Fibroblast of upper back skin (primary cell): ENCODE measurements at places on chromosomes 5 and 9.

DNA sequence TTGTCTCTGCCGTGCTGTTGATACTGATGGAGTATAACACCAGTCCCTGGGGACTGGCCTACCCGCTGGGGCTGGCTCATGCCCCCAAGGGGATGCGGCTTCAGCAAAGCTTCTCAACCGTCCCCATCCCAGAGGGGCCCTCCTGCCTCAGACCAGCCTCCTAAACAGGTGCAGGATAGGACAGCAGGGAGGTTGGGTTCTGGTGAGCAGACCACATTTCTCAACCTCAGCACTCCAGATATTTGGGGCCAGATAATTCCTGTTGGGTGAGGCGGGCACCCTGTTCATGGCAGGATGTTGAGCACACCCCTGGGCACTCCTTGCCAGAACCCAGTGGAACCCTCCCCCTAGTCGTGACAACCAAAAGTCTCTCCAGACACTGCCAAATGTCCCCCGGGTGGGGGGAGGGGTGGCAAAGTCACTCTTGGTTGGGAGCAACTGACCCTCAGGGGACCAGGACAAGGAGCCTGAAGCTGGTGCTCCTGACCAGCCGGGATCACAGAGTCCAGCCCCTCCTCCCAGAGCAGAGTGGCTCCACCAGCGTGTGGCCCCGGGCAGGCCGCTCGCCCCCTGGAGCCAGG lies 107.8 kb downstream of the ZNF354C start:
- DNase-seq, result no peak

DNA sequence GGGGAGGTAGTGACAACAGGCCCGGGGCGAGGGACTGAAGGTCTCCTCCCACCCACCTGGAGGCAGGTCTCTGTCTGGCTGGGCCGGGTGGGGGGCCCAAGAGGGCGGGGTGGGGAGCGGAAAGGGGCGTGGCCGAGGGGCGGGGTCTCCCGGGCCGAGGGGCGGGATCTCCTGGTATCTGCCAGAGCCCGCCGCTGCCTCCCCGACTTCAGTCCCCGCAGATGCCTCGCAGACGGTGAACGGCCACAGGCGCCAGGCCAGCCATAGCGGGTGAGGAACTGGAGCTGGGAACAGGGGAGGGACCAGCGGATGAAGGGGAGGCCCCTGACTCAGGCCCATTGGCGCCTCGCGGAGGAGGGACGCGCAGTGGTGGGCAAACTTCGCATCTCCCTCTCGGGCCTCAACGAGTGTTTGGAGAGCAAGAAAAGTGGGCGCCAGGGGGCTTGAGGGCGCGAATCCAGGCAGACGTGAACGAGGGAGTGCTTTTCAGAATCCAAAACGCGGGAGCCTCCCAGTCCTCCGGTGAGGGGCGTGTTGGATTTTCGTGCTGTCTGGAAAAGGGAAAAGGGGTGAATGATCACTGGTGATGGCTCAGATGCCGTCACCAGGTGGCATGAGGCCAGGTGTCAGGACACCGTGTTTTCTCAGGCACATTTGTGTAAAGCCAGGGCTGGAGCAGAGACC lies at the start of gene ADGRD2:
ADGRD2 (plus strand) TSS at position 211 of the 684 bp plus-strand sequence. CDS start 1,216 bp downstream, outside the sequence.
- peak; percentile 16 for DNase-seq

GRCh38 chr9:135199489-135199888 lies 112.0 kb downstream of the OLFM1 start:
- DNase-seq, result no peak

DNA sequence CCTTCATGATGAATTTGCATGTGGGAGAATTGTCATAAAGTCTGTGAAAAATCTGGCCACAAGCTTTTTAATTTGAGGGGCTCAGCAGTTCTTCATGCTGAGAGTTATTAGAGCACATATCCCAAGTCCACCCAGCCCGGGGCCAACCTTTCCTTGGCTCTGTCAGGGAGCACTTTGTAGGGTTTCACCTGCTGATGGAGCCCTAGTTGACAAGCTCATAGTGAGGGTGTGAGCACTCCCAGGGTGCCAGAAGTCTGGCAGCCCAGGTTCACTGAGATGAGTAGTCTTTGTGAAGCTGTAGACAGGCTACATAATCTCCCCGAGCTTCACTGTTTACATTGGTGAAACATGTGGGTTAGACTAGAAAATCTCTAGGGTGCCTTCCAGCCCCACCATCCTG lies 97.2 kb upstream of the NREP start:
- peak; percentile 18 for DNase-seq

DNA sequence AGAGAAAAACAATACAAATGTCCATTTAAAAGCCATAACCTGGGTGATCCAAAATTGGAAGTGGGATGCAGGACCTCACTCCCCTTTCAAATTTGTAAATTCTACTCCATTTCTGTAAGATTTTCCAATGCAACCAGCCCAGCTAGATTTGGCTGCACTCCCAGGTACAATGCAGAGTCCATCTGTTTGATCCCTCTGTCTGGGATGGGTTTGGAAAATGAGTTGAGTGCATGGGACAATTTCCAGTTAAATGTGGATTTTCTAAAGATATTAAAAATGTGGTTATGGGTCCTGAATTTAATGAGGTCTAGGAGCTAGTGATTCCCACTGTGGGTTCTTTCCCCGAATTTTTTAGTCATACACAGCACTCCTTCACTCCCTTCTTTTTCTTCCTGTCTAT lies 104.0 kb upstream of the ATP10B start:
- no peak for DNase-seq

GRCh38 chr5:53089481-53089991 lies 20.0 kb downstream of the MOCS2 start:
- no peak for DNase-seq

- no peak for DNase-seq
These were observed 141.4 kb downstream of the CCDC192 start for GRCh38 chr5:127844581-127845021.

DNA sequence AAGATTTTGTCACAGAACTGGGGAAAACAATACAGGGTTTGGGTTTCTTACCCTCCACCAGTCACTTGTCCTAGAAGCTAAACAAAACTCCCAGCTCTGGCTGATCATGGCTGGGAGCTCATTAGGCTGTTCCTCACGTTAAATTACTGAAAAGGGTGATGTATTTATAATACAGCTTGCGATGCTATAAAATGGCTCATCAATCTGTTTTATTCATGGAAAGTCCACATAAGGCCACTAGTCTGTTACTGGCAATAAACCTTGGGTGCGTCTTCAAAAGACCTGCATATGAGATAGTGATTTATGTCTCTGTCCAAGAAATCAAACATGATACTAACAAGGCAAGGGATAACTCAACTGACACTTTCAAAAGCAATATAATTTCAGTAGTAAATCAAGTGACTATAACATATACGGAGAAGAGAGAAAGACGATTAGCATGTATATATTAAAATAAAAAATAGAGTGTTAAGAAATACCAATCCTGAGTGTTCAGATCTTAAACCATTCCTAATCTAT lies 219.0 kb downstream of the BNC2 start:
- no peak for DNase-seq

DNA sequence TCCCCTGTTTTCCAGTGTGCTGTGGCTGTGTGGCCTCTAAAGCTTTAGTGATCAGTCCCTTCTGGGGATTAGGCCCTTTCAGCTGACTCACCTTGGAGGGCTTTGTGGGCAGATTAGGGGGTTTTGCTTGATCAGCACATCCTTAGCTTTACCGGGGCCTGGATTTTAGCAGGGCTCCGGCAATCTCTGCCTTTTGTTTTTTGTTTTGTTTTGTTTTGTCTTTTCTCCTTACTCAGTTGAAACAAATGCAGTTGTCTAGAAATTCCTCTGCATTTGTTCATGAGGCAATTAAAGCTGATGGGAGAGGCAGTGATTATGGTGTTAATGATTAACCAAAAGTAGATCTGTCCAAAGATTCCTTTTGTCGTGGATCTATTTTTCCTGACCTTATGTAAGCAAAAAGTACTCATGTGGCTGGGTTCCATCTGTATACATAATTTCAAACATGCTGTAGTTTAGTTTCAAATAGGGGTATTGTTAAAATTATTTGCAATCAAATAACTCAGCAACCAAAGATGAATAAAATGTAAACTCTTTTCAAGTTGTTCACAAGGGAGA lies 5.2 kb upstream of the TDRD7 start:
- DNase-seq, result no peak

DNA sequence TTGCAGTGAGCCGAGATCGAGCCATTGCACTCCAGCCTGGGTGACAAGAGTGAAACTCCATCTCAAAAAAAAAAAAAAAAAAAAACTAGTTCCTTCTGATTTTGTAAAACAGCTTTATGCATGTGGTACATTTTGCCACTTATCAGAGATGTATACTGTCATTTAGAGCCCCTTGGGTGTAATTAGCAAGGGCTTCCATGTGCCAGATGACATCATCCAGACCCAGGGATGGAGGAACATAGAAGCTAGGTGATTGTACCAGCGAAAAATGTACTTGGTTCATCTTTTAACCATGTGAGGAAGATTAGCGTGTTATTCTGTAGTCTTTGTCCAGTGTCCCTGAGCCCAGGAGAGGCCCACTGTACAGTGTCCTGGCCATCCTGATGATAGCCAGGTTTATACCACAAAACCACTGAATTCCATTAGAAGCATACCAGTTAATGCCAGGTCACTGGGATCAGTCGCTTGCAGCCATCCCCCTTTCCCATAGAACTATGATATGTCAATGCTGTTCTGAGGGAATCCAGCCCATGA lies 239.3 kb upstream of the SGCD start:
- peak; percentile 19 for DNase-seq

- DNase-seq, result no peak
These were observed 32.1 kb upstream of the CLPTM1L start for GRCh38 chr5:1376981-1377380.

- DNase-seq, result no peak
These were observed 117.3 kb upstream of the PPP2R2B start for GRCh38 chr5:146995878-146996277.

GRCh38 chr5:113546703-113547183 lies 33.2 kb downstream of the YTHDC2 start:
- DNase-seq, result peak; percentile 52

GRCh38 chr9:106925392-106925791 lies 62.4 kb downstream of the ZNF462 start:
- no peak for DNase-seq

DNA sequence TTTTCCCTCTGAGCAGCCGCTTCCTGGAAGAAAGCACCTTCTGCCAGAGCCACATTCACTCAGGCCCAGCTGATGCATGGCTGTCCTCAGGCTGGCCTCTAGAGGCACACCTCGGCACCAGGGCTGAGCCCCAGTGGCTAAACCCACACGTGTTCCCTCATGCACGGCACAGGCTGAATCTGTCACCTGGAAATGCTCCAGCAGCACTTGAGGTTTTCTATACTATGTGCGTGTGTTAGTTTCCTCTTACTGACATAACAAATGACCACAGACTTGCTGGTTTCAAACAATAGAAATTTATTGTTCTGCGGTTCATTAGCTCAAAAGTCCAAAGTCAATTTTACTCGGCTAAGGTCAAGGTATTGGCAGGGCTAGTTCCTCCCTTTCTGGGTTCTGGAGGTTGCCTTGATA lies 141.4 kb downstream of the LRRC70 start:
- peak; percentile 24 for DNase-seq

- peak; percentile 51 for DNase-seq
These were observed 458.5 kb downstream of the MAT2B start for GRCh38 chr5:163963881-163964280.

DNA sequence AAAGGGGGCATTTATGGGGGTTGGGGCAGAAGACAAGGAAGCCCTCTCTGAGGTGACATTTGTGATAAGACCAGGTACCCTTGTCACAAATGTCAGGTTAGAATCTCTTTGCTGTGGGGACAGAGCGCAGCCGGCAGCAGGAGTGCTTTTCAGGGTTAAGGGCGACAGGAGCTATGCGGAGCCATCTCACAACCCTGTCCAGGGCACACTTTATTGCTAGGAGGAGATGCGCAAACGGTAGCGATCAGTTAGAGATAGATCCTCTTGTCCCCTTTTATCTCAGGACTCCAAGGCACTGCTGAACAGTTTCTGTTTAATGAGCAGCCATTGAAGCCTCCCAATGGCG lies 438 bp upstream of the LAMC3 start:
- no peak for DNase-seq

DNA sequence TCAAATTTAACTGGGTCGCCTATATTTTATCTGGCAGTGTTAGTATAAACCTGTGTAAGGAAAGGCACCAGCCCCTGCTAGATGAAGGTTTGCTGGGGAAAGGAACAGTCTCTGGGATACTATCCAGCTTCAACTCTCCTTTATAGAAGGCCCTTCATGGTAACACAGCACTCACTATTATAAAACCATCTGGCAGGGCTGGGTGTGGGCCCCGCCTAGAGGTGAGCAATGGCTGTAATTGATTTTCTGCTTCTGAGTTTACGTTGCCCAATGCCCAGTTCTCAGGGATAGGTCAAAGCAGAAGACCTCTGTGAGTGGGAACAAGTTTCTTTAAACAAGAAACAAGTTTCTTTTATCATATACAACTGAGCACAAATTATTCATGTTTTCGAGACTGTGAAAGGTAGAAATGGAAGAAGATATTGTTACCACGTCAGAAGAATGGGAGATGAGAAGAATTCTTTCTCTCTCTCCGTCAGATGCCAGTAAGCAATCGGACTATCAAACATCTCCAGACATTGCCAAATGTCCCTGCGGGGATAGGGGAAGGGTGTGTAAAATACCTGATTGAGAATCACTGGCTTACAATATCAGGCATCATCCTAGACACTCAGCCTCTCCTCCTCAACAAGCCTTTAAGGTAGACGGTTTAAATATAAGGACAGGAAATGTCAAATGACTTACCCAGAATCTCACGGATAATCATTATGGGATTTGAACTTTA lies 205.9 kb downstream of the PDZD2 start:
- DNase-seq, result no peak

DNA sequence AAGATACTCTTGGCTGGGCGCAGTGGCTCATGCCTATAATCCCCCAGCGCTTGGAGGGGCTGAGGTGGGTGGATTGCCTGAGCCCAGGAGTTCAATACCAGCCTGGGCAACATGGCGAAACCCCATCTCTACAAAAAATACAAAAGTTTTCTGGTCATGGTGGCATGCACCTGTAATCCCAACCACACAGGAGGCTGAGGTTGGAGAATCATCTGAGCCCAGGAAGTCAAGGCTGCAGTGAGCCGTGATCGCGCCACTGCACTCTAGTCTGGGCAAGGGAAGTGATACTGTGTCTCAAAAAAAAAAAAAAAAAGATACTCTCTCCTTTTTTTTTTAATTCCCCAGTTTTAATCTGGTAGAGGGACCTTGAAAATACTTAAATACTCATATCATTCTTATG lies 15.0 kb downstream of the ANKRD33B start:
- no peak for DNase-seq

DNA sequence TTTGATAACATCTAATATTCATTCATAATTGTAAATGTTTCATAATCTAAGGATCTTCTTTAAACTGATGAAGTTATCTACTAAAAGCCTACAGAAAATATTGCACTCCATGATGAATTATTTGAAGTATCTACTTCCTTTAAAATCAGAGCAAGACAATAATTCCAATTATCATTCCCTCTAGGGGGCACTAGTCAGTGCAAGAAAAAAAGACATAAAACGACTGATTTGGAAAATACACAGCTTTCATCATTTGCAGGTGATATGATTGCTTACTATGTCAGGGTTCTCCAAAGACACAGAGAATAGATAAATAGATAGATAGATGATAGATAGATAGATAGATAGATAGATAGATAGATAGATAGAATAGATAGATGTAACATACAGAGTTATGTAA lies 13.5 kb upstream of the GRM6 start:
- no peak for DNase-seq
